ENCODE measurements at places on chromosomes 5 and 9. TPM values are rescaled to one million over a fixed set of nuclear protein-coding genes. Genes with fewer than 3 reads are reported as not detected.

The SPATA31D4 gene
- not detected for total RNA-seq

The PLEKHG4B gene
- total RNA-seq = not detected

- peak; percentile 95 for DNase-seq
Measured at GRCh38 chr5:67165526-67166459, 30.8 kb downstream of the CD180 start.

GRCh38 chr5:76537073-76537543 lies 86.1 kb downstream of the F2RL2 start:
- DNase-seq = no peak

The PCDHGB1 gene
- total RNA-seq = 1.3 TPM

DNA sequence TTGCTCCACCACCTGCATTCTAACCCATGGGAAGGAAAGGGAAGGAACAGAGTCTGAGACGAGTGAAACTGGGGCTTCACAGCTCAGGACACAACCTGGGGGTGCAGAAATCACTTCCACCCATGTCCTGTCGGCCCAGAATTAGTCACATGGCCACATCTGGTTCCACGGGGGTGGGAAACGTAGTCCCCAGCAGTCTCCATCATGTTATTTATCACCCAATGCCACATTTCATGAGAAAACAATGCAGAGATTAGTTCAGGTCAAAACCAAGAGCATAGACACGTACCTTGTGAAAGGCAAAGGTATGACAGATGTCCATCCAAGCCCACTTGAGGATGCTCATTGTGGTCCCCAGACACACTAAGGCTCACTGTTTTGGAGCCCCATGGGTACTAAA lies 125.1 kb downstream of the MED10 start:
- no peak for DNase-seq
